ENCODE measurements at places on chromosomes 13 and 19.

GRCh38 chr19:19327672-19328071 is 7.0 kb downstream of the MAU2 start:
- no peak for DNase-seq

GRCh38 chr13:94309576-94309975 is 169.9 kb downstream of the DCT start:
- no peak for DNase-seq

DNA sequence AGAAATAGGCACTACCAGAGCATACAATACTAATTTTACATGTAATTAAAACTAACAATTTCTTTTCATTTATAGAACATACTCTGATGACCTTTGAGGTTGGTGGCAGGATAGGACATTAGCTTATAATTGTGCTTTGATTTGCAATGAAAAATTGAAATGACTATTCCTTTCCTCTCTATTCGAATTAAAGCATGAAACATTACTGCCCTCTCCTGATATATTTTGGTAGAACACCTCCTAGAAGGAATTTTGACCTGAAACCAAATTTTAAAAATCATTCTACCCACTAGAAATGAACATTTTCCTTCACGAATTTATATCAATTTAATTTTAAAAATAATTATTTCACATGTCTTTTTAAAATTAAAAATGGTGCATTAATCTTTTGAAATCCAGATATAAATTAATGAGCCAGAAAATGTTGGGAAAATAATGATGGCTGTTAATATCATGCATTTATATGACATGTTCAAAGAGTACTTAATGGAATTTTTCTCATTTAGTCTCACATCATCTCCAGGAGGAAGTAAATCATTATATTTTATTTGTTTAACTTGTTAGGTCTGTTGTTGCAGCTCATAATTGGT is 556.3 kb upstream of the ARGLU1 start:
- DNase-seq = no peak

GRCh38 chr19:6216996-6217751 is 62.6 kb downstream of the MLLT1 start:
- no peak for DNase-seq

DNA sequence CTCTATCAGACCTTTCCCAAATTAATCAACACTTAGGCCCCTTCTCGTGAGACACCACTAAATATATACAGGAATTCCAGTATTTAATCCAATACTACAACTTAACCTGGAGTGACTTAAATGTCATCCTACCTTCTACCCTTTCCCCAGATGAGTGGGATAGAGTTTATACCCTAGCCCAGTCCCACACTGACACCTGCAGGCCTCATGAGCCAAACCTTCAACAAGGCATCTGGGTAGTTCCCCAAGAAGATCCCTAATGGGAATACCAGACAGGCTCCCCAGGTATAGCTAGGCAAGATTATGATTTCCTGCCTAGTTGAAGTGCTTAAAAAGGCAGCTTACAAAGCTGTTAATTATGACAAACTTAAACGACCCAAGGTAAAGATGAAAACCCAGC is 15.9 kb downstream of the ZNF83 start:
- DNase-seq = no peak

DNA sequence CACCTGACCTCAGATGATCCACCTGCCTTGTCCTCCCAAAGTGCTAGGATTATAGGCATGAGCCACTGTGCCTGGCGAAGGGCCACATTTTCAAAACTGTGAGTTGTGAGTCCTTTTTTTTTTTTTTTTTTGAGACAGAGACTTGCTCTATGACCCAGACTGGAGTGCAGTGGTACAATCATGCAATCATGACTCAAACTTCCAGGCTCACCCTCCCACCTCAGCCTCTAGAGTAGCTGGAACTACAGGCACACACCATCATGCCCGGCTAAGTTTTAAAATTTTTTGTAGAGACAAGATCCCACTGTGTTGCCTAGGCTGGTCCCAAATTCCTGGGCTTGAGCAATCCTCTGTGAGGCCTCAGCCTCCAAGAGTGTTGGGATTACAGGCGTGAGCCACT is 3.8 kb upstream of the MYPOP start:
- no peak for DNase-seq

- no peak for DNase-seq
Measured at GRCh38 chr13:103354171-103354570, 288.0 kb upstream of the SLC10A2 start.
